WERI-Rb-1 (cell line): ENCODE measurements at places on chromosomes 6 and 20.

- DNase-seq, result no peak
These were observed 170.9 kb upstream of the STXBP5 start for GRCh38 chr6:147033267-147033666.

DNA sequence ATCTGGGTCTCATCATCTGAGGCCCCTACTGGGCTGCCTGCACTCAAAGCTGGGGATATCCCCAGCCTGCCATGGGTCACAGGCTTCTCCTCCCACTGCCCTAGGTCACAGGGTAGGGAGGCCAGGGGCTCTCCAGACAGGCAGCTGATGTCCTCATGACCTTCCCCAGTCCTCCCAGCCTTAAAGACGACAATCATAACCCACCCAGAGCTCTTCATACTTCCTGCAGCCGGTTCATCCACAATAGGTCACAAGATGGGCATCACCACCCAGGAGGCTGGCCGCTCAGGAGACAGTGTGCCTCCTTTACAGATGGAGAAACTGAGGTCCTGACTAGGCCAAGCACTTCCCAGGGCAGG, 15.2 kb downstream of the TFEB start:
- no peak for DNase-seq

DNA sequence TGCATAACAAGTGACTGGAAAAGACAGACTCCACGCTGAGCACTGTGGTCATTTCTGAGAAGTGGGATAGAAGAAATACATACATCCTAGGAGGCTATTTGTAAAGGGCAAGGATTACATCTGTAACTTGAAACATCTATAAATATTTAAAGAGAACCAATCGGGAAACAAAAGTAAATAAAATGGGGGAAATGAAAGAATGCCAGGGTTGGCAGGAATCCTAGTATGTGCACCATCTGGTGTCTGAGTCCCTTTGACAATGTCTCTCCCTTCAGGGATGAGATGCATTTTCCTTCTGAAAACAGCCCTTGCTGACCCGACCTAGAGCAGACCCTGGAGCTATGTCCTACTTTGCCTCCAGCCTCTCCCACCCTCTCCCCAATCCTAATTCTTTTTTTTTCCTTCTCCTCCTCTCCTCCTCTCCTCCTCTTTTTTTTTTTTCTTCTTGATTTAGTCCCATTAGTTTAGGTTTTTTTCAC, 53.2 kb downstream of the VSTM2L start:
- no peak for DNase-seq

GRCh38 chr6:75922226-75922625, 150.2 kb downstream of the IMPG1 start:
- no peak for DNase-seq

GRCh38 chr6:76609160-76609559, 536.7 kb upstream of the IMPG1 start:
- DNase-seq, result no peak

GRCh38 chr20:1891263-1892118, 3.7 kb upstream of the SIRPA start:
- DNase-seq, result no peak

DNA sequence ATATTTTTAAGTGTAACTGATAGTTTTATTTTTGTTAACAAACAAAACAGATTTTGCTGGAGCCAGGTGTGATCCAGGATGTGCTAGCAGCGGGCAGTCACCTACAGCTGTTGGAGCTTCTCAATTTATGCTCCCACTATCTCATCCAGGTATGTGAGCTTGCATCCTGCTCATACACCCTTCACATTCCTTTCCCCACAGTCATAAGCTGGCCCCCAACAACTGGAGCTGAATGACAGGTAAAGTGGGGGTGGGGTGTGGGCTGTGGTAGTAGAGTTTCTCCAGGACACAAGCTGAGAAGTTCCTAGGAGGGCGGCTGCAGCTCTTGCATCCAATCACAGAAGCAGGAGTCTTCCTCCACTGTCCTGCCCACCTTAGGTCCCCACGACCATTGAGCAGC, 140.1 kb downstream of the KLHL32 start:
- DNase-seq, result no peak

- no peak for DNase-seq
These were observed 500.4 kb upstream of the SULF2 start for GRCh38 chr20:48285656-48286055.

- DNase-seq, result no peak
These were observed 133.0 kb downstream of the FIG4 start for GRCh38 chr6:109824105-109824504.

GRCh38 chr6:30741063-30741779, 1.3 kb downstream of the FLOT1 start:
- no peak for DNase-seq

DNA sequence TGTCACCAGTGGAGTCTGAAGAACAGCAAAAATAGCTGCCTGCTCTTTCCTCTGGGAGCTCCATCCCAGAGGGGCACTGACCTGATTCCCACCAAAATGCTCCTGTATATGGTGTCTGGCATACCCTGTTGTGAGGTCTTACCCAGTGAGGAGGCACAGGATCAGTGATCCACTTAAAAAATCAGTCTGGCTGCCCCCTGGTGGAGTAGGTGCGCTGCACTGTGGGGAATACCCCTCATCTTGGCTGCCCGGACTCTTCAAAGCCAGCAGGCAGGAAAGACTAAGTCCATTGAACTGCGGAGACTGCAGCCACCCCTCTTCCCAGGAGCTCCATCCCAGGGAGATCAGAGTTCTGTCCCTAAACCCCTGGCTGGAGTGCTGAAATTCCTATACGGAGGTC, 230.9 kb upstream of the HTR1E start:
- DNase-seq, result peak; percentile 14

GRCh38 chr20:47124181-47124717, 229.6 kb downstream of the EYA2 start:
- no peak for DNase-seq

- no peak for DNase-seq
These were observed 10.9 kb downstream of the EYA2 start for GRCh38 chr20:46905364-46906125.

GRCh38 chr6:148972481-148972880, 225.7 kb downstream of the UST start:
- DNase-seq, result peak; percentile 21

GRCh38 chr6:126550323-126550722, 210.4 kb downstream of the CENPW start:
- peak; percentile 7 for DNase-seq

- DNase-seq, result no peak
These were observed 951.6 kb downstream of the TFAP2A start for GRCh38 chr6:9463311-9463710.

GRCh38 chr6:44735630-44735963, 348.1 kb downstream of the CDC5L start:
- no peak for DNase-seq

DNA sequence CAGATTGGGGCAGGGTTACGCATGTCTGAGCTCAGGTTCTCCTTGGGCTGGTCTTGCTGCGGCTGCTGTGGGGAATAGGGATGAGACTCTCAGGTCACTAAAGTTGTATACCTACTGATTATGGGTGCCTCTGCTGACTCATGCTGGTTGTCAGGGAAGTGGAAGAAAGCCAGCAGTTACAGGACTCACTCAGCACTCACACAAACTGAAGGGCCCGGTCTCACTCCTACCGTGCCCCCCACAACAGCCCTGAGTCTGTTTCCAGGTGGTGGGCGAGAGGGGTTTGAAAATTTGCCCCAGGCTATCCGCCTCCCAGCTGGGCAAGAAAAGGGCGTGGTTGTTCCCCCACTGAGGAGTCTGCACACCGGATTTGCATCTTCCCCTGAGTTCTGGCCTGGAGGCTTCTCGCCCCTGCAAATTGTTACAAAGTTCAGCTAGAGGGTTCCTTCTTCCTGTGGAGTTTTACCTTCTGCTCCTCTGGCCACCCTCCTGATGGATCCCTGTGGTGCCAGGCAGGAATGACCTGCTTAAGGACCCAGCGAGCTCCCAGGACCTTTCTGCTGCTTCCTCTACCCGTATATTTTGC, 659.2 kb downstream of the HDGFL1 start:
- no peak for DNase-seq

GRCh38 chr6:152750694-152751093, at the start of gene VIP:
Gene VIP (plus strand): TSS chr6:152750797. CDS start chr6:152752178, 1,381 bp downstream.
- no peak for DNase-seq

DNA sequence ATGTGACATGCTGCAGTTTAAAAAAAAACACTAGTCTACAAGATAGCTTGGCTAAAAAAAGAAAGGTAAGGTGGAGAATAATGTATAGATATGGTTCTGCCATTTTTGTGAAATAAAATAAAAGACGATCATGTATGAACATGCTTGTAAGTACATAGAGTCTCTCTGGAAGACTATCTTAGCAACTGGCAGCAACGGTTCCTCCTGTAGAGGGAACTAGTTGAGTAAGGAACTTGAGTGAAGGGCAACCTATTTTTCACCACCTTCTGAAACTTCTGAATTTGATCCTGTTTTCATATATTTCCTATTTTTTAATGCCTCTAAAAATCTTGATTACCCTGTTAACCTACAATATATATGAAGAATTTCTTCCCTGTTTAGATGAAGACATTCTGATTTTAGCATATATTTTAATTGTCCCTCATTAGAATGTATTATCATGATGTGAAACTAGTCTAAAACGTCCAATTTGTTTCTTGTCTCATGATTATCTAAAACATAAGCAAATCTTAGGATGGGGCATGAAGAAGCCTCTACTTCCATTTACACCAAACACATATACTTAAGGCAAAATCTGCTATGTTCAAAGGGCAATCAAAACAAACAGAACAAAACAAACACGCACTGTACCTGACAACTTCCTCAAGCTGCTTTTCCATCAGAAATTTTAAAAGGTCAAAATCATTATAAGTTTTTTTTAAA, 202.5 kb downstream of the ISM1 start:
- no peak for DNase-seq

DNA sequence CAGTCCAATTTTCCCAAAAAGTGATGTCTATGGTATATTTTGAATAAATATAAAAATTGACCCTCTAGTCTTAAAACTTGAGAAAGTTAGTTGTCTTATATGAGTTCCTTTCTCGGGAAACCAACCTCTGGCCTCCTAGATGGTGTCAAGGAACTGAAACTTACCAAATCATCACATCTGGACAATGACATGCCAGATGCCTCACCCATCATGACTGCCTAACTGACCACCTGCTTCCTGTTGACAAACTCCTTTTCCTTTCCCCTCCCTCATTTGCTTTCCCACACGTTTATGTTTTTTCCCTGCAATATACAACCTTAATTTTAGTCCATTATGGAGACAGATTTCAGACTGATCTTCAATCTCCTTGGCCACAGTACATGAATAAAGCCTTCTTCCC, 731.0 kb downstream of the EPHA7 start:
- DNase-seq, result no peak

- no peak for DNase-seq
These were observed 35.2 kb downstream of the SAMD3 start for GRCh38 chr6:130187335-130188206.

DNA sequence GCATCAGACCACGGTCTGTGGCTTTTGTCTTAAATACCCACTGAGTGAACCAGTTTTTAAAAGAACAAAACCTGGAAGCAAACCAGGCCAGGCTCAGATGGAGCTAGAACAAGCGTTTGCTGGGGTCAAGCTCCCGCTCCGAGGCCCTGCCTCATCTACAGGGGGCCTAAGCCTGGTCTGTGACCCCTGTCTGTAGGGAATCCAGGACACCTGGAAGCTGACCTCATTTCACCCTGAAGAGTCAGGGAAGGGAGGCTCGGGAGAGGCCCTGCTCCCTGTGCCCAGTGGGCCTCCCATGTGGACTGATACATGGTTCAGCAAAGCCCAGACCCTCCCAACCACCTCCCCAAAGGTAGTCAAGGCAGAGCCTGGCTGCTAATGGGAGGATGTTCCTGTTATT, 26.8 kb upstream of the DLGAP4 start:
- no peak for DNase-seq

DNA sequence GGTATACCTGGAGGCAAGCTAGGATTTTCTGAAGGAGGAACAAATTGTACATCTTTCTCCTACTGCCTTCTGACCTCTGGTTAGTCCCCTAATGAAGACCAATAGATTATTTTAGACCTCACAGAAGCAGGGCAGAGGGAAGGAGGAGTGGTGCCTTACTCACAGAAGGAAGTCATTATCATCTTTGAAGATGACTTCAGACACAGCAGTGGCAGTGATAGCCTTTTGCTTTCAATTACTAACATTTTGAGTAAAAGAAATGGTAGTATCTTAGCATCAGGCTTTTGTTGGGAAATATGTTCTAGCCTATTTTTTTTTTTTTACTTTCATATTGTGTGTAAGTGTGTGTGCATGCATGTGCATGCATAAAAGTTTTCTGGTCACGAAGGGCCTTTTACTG, 164.2 kb upstream of the PLN start:
- DNase-seq, result no peak

- DNase-seq, result no peak
These were observed 38.3 kb upstream of the ATXN1 start for GRCh38 chr6:16799279-16800193.

- DNase-seq, result no peak
These were observed 5.3 kb downstream of the RNF8 start for GRCh38 chr6:37359039-37359438.

DNA sequence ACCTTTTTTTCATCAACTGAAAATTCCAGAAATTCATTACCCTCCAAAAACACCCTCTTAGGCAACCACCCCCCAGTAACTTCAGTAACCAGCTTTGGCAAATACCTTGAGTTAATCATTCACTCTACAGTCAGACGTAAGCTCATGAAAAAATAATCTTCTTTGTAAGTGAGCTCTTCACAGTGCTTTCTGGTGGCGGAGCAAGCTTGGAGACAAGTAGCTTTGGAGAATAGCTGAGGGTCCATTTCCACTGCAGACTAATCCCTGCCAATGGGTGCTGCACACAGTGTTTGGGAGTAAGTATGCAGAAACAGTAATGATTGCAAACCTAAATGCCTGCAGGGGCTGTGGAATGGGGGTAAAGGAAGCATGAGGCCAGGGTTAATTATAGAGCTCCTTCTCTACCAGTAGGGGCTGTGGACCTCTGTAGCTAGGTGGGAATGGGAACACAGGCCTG, 56.8 kb upstream of the HINT3 start:
- peak; percentile 75 for DNase-seq

DNA sequence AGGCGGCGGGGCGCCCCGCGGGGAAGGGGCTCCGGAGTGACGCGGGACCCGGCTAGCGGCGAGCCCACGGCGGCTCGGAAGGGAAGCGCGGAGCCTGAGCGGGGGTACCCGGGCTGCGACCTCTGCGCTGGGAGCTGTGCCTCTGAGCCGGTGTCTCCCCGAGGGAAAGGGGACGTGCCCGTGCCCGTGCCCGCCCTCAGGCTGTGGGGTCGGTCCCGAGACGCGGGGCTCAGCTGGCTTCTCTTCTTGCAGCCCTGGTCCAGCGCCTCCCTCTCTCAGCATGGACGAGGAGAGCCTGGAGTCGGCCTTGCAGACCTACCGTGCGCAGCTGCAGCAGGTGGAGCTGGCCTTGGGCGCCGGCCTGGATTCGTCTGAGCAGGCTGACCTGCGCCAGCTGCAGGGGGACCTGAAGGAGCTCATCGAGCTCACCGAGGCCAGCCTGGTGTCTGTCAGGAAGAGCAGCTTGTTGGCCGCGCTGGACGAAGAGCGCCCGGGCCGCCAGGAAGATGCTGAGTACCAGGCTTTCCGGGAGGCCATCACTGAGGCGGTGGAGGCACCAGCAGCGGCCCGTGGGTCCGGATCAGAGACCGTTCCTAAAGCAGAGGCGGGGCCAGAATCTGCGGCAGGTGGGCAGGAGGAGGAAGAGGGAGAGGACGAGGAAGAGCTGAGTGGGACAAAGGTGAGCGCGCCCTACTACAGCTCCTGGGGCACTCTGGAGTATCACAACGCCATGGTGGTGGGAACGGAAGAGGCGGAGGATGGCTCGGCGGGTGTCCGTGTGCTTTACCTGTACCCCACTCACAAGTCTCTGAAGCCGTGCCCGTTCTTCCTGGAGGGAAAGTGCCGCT, 686 bp downstream of the ZGPAT start:
- DNase-seq, result peak; percentile 16

- peak; percentile 64 for DNase-seq
These were observed 8.3 kb downstream of the PI16 start for GRCh38 chr6:36962874-36963273.
